Activated B cell treated with CpG ODN at 0.5 μM for 24 hours (primary cell): ENCODE measurements at places on chromosomes 1 and 21.
A peak's percentile ranks its signal among the peaks of the same experiment; 100 is the strongest.

- DNase-seq, result no peak
Measured at GRCh38 chr1:76179219-76179698, 104.7 kb downstream of the ST6GALNAC3 start.

DNA sequence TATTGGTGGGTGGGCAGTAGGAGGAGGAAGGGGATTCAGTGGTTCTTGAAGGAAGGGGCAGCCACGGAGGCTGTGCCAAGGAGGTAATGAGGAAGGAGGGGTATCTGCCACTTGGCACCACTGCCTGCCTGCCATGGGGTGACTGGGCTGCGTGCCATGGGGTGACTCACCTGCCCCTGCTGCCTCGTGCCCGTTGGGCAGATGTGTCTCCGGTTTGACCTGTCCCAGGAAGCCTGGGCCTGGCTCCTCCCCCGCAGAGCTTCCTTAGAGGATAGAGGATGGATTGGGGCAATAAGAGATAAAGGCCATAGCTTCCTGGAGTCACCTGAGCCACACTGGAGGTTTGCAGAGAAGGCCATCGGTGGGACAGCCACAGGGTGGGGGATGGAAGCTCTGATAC lies 1.7 kb downstream of the PADI3 start:
- no peak for DNase-seq

DNA sequence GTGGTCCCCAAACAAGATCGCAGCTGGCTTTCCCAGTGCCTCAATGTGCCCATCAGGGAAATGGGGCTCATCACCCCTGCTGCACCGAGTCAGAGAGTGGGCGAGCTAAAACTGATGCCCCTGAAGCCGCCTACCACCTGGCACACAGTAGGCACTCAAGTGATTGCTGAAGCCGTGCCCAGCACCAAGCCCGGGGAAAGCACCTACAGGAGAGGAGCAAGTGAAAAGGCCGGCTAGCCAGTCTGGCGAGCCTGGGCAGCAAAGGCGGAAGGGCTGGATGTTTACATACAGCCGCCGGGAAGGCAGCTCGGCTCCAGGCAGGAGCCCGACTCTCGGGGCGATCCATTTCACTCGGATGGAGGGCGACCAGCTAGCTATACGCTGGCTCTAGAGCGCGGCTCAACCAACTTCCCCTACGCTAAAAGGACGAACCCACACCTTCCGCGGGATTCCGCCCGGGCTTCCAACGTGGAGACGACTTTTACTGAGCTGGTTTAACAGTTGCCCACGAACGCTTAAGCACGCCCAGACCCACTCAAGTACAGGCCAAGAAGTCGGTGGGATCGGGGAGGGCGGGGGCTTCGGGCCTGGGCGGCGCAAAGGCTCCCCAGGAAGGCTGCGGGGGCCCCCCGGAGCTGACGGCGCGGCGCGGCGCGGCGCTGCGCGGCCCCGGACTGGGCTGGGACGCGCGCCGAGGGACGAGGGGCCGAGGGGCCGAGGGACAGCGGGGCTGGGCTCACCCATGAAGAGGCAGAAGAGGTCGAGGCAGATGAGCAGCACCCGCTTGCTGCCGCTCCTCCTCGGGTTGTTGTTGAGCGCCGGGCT lies 1.0 kb downstream of the PLPP3 start:
- peak; percentile 43 for DNase-seq

- no peak for DNase-seq
Measured at GRCh38 chr21:27078915-27079314, 112.0 kb upstream of the ADAMTS5 start.

GRCh38 chr1:195948123-195948895 lies 659.9 kb downstream of the KCNT2 start:
- no peak for DNase-seq

GRCh38 chr1:63893976-63894375 lies 120.2 kb downstream of the ROR1 start:
- no peak for DNase-seq
